ENCODE measurements at places on chromosomes 7 and 10.

DNA sequence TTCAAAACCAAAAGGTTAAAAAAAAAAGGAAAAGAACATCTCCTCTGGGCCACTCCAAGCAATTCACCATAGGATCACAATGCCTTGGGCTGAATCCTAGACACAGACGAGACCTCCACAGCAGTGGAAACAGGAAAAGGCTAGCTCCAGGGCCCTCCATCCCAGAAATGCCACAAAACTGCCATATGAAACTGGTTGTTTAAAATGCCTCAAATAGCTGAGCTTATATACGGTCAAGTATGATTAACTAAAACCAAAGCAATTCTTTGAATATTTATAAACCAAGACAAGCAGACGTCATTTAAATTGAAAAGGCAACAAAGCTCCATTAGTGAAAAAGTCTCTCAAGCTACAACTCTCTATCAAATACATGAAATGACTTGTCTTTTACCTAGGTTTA is 63.1 kb downstream of the DOCK4 start:
- DNase-seq = no peak

- no peak for DNase-seq
Measured at GRCh38 chr7:137399827-137400823, 56.6 kb upstream of the PTN start.

DNA sequence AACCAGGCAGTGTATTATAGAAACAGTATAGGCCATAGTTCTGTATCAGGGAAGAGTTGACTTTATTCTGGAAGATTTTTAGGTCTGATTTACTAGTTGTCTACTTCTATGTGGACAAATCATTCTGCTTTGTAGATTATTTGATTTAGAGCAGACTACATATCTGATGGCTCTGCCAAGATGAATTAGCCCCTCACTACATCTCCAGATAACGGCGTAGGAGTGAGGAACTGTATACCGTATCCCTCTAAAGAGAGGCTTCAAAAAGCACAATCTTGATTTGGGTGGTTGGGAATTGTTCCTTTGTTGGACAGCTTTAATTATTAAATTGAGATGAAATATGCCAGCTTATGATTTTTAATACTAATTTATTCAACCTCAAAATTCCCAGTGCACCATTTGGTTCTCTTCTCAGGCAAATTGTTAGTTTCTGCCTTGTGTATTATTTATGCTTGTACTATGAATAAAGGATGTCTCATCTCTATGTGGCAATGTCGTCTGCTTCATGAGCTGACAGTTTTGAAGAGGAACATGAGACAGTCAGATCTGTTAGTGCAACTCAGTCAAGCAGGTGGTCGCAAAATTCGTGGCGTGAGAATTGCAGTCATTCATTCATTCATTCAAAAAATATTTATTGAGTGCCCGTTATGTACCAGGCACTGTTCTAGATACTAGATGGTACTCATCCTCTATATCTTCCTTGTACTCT is 422.8 kb downstream of the EXOC4 start:
- DNase-seq = no peak

- no peak for DNase-seq
Measured at GRCh38 chr10:117743509-117743908, 201.0 kb downstream of the EMX2 start.

- DNase-seq = no peak
Measured at GRCh38 chr7:138205614-138206150, 129.4 kb downstream of the AKR1D1 start.

GRCh38 chr7:81140252-81140651 is 221.4 kb upstream of the SEMA3C start:
- DNase-seq = no peak

- DNase-seq = no peak
Measured at GRCh38 chr7:15309872-15310271, 251.9 kb downstream of the AGMO start.

DNA sequence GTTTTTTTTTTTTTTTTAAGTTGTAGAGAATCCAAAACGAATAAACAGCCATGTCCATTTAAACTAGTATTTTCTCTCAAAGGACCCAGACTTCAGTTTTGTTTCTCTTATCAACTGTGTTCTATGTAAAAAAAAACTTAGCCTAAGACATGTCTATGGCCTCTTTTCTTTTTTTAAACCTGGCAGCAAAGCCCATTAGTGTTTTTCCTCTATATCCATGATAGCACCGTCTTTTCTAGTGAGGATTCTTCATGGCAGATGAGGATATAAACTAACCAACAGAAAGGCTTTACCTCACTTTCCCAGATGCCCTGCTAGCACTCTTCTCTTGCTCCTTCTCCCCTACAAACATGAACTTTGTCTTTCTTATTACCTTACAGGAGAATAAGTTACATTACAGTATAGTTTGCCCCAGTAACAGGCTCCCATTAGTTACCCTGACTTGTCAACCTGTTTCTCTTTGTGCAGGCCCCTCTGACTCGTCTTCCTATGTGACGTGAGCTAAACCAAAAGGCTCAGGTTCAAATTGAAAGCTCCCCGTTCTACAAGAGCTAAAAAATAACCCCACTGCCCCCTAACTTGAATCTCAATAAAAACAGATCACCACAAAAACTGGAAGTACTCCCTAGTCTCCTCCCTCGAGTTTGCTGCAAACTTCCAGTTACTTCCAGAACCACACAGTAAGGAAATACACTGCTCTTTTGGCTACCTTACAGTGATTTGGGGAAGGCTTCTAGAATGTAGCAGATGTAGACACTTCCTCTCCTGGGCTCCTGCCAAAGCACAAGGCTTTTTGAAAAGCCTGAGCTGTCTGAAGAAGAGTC is 20.1 kb downstream of the P4HA1 start:
- no peak for DNase-seq

- DNase-seq = no peak
Measured at GRCh38 chr7:4177001-4177400, 505.1 kb upstream of the FOXK1 start.

DNA sequence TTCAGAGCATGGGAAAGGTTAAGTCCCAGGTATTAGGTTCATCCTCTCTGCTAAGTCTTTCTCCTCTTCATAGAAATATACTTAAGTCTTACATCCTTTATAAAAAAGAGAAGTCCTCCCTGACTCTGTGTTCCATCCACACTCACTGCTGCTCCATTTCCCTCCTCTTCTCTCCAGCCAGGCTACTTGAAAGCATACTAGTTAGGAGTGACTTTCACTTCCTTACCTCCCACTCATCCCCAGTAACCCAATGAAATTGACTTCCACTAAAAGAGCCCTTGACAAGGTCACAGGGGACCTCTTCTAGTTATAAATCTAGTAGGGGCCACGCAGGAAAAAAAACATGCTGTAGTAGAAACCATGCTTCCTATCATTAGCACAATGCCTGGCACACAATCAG is 133.1 kb upstream of the AGK start:
- DNase-seq = no peak

DNA sequence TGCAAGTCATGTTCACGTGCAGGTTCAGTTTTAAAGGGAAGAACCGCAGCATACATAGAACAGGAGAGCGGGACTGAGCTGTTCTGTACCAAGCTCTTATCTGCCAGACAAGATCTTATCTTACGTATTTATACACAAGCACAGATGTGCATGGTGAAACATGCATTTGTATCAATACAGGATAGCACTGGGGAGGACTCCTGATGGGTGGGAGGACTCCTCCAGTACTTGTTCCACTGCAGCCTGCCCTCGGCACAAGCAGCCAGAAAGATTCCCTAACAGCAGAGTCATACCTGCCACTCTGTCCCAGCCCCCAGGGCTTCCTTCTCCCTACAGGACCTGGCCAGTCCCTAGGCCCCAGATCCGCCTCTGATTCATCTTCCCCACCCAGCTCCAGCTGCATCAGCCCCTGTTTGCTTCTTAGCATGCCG is 13.2 kb upstream of the PRKCQ start:
- no peak for DNase-seq
